ENCODE measurements at places on chromosomes 6 and 20. TPM values are rescaled to one million over a fixed set of nuclear protein-coding genes. Genes with fewer than 3 reads are reported as not detected.
A peak's percentile ranks its signal among the peaks of the same experiment; 100 is the strongest.

GRCh38 chr6:26215585-26216358 lies 128.5 kb downstream of the HFE start:
- peak overlapping the region; percentile 98 for H3K27ac ChIP-seq
- H3K4me3 ChIP-seq: peak overlapping the region; percentile 78
- H3K27me3 ChIP-seq: no peaks in the 10 kb centered on the region
- no peak for DNase-seq
- H3K36me3 ChIP-seq: no peaks in the 10 kb centered on the region

Gene ADGRF5
- total RNA-seq: 0.18 TPM

Gene CDKN1A
- total RNA-seq: 46.2 TPM

GRCh38 chr20:54133434-54134427 lies 40.1 kb downstream of the CYP24A1 start:
- H3K27me3 ChIP-seq: no peaks in the 10 kb centered on the region
- H3K4me3 ChIP-seq: no peak overlapping the region
- H3K27ac ChIP-seq: no peak overlapping the region
- peaks cover 3% of the 10 kb centered on the region for H3K4me1 ChIP-seq
- no peak for DNase-seq

DNA sequence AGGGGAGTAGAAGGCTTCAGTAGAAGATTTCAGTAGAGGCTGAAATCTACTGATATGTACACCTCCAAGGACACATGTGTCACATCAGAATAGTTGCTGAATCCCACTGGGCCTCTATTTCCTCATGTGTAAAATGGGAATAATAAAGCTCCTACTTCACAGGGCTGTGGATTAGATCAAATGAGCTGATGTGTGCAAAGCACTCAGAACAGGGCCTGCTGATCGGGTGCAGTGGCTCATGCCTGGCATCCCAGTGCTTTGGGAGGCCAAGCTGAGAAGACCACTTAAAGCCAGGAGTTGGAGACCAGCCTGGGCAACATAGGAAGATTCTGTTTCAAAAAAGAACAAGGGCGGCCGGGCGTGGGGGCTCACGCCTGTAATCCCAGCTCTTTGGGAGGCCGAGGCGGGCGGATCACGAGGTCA lies 8.1 kb upstream of the AP5S1 start:
- H3K4me3 ChIP-seq: no peak overlapping the region
- H3K36me3 ChIP-seq: no peaks in the 10 kb centered on the region
- no peak for DNase-seq
- H3K27ac ChIP-seq: peak overlapping the region; percentile 86
- H3K27me3 ChIP-seq: no peaks in the 10 kb centered on the region
- peaks cover 51% of the 10 kb centered on the region for H3K4me1 ChIP-seq

Gene KHDC1L
- total RNA-seq: not detected

Gene FAXC
- total RNA-seq: 9.0 TPM

DNA sequence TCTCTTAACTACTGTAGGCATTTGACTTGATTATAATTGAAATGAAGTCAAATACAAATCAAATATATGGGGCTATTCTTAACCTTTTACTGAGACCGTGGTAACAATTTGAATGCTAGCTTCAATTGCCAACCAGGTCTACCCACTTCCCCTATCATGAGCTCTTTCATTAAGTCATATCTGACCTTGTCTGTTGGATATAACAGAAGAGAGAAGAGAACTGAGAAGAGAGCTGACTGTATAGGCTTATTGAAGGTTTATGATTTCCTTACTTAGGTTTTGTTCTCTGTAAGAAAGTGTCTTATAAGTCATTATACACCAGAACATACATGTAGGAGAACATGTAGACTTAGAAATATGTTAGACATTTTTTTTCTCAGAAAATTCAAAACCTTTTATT lies 549.4 kb downstream of the COL12A1 start:
- no peaks in the 10 kb centered on the region for H3K4me1 ChIP-seq
- H3K4me3 ChIP-seq: no peak overlapping the region
- H3K36me3 ChIP-seq: no peaks in the 10 kb centered on the region

Gene SPATA2
- 8.3 TPM for total RNA-seq

GRCh38 chr6:151044465-151045441 lies 179.3 kb downstream of the MTHFD1L start:
- peak overlapping the region; percentile 94 for H3K27ac ChIP-seq
- H3K36me3 ChIP-seq: no peaks in the 10 kb centered on the region
- H3K27me3 ChIP-seq: no peaks in the 10 kb centered on the region
- peaks cover 51% of the 10 kb centered on the region for H3K4me1 ChIP-seq
- peak; percentile 82 for DNase-seq
- H3K4me3 ChIP-seq: peak overlapping the region; percentile 17

DNA sequence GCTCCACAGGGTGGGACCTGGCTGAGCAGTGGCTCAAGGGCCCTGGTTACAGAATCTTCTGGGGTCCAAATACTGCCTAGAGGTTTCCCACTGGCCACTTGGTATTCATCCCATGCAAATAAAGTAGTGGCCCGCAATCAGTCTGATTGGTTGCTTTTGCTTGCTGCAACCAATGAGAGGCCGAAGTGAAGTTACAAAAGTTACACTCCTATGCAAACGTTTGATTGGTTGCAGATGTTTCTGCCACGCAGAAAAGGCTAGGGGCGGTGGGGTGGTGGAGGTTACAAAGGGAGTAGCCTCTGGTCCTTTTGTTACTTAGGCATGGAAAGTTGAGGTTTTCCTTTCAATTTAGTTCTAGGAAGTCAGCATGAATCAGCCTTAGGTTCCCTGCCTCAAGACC lies 3.6 kb upstream of the NHLRC1 start:
- H3K4me3 ChIP-seq: no peak overlapping the region
- no peaks in the 10 kb centered on the region for H3K27me3 ChIP-seq
- no peaks in the 10 kb centered on the region for H3K4me1 ChIP-seq
- no peak for DNase-seq
- H3K27ac ChIP-seq: no peak overlapping the region

Gene KCNB1
- 11.1 TPM for total RNA-seq

GRCh38 chr20:56443654-56444540 lies 24.5 kb upstream of the RTF2 start:
- no peak overlapping the region for H3K27ac ChIP-seq
- H3K4me1 ChIP-seq: no peaks in the 10 kb centered on the region
- H3K27me3 ChIP-seq: no peaks in the 10 kb centered on the region
- no peak for DNase-seq
- no peak overlapping the region for H3K4me3 ChIP-seq

- H3K4me1 ChIP-seq: no peaks in the 10 kb centered on the region
- no peak overlapping the region for H3K4me3 ChIP-seq
- no peak overlapping the region for H3K27ac ChIP-seq
- no peak for DNase-seq
- no peaks in the 10 kb centered on the region for H3K27me3 ChIP-seq
Measured at GRCh38 chr6:130841128-130841728, 14.0 kb downstream of the SMLR1 start.

GRCh38 chr6:168601546-168601945 lies 160.6 kb downstream of the SMOC2 start:
- H3K27me3 ChIP-seq: peaks cover 44% of the 10 kb centered on the region
- no peak overlapping the region for H3K4me3 ChIP-seq
- DNase-seq: no peak
- no peaks in the 10 kb centered on the region for H3K36me3 ChIP-seq
- no peak overlapping the region for H3K27ac ChIP-seq
- H3K4me1 ChIP-seq: no peaks in the 10 kb centered on the region

DNA sequence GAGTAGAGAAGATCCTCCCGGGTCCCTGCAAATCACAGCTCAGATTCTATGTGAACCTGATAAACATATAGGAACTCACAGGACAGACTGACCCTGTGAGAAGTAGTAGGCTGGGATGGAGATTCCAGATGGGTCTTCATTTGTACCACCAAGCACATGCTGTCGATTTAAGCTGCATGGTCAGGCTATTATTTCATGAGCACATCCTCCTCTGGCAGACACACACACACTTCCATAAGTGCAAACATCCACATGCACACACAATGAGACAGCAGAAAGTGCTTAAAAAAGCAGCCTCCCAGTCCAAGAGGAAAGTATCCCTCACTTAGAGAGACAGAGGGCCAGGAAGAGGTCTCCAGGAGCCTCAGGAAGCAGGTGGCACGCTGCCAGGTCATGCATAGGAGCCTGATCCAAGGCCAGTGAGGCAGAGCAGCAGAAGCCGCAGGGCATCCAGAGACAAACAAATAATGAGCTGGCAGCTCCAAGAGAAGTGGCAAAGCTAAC lies 131.8 kb downstream of the UNC5CL start:
- no peaks in the 10 kb centered on the region for H3K27me3 ChIP-seq
- peaks cover 33% of the 10 kb centered on the region for H3K4me1 ChIP-seq
- peak overlapping the region; percentile 85 for H3K27ac ChIP-seq
- DNase-seq: peak; percentile 65
- no peak overlapping the region for H3K4me3 ChIP-seq

DNA sequence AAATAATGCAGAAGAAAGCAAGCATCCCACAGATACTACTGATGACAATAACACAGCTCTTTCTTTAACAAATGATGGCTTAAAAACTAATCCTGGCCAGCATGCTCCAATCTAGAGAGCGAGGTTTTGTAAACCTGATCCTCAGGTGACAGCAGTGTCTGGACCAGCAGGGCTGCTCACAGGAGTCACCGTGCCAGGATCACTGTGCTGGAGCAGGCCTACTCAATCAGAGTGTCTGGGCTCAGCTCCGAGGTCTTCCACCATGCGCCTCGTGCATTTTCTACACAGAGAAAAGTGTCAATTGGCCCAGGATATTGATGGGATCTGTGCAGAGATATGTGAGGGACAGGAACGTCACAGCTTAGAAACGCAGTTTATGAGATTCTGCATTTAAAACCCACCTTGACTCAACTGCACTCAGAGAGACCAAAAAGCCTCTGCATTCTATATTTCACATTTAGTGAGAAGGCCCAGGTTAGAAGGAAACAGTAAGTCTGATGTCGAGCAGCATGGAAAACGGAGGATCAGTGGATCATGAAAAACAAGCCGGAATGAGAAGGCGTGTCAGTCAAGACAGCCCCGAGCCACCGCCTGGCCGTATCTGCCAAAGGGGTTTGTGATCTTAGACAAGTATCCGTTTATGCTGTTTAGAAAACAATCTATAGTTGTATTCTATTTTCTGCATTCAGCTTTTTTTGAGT lies 7.8 kb downstream of the RAMACL start:
- no peaks in the 10 kb centered on the region for H3K27me3 ChIP-seq
- H3K36me3 ChIP-seq: no peaks in the 10 kb centered on the region
- DNase-seq: no peak
- no peak overlapping the region for H3K4me3 ChIP-seq
- no peak overlapping the region for H3K27ac ChIP-seq
- no peaks in the 10 kb centered on the region for H3K4me1 ChIP-seq

Gene SPATS1
- not detected for total RNA-seq

- no peak overlapping the region for H3K4me3 ChIP-seq
- no peaks in the 10 kb centered on the region for H3K36me3 ChIP-seq
- DNase-seq: no peak
- no peaks in the 10 kb centered on the region for H3K4me1 ChIP-seq
Measured at GRCh38 chr6:77425216-77425615, 38.1 kb downstream of the HTR1B start.

GRCh38 chr20:20255099-20255498 lies 112.8 kb upstream of the INSM1 start:
- no peak overlapping the region for H3K4me3 ChIP-seq
- H3K4me1 ChIP-seq: no peaks in the 10 kb centered on the region
- H3K27ac ChIP-seq: no peak overlapping the region
- DNase-seq: no peak

DNA sequence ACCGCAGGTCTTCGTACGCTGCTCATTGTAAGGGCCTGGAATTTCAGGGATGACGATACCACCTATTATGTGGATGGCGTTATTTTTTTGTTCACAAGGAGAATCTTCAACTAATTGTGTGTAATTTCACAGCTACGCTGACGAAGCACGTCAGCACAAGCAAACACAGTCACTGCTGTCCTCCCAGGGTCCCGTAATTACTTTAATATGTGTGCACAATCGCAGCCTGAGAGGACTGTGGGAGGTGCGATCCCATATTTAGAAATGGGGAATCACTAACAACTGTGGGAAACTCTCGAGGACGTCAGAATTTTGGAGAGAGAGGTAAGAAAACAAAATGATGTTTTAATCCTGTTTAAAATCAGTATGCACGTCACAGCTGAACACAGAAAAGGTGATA lies 40.2 kb upstream of the DACT2 start:
- H3K36me3 ChIP-seq: no peaks in the 10 kb centered on the region
- no peak for DNase-seq
- no peak overlapping the region for H3K27ac ChIP-seq
